PC-9 (cell line): ENCODE measurements at places on chromosomes 5 and 9. TPM values are rescaled to one million over a fixed set of nuclear protein-coding genes. Genes with fewer than 3 reads are reported as not detected.

The MEF2C gene
- total RNA-seq, result 1.6 and 2.5 TPM in 2 replicates

The SPRY4 gene
- total RNA-seq, result 6.9 and 11.0 TPM in 2 replicates

The CDO1 gene
- total RNA-seq, result not detected in 2 replicates

The SOX30 gene
- 0.11 TPM in 1 of 2 replicates, not detected in the other for total RNA-seq

The PRLR gene
- total RNA-seq, result not detected in 2 replicates

The PIP5K1B gene
- not detected in 2 replicates for total RNA-seq

- DNase-seq, result no peak
- no peaks in the 10 kb centered on the region for H3K27me3 ChIP-seq
- no peaks in the 10 kb centered on the region for H3K36me3 ChIP-seq
- no peak overlapping the region for H3K27ac ChIP-seq
- H3K4me3 ChIP-seq, result no peak overlapping the region
Measured at GRCh38 chr5:32961059-32961415, 249.9 kb downstream of the NPR3 start.

- no peak for DNase-seq
- H3K27ac ChIP-seq, result no peak overlapping the region
- H3K27me3 ChIP-seq, result no peaks in the 10 kb centered on the region
- no peaks in the 10 kb centered on the region for H3K36me3 ChIP-seq
Measured at GRCh38 chr5:132681983-132682382, 8.2 kb downstream of the IL4 start.

GRCh38 chr5:39208471-39208870, 10.9 kb downstream of the FYB1 start:
- no peak overlapping the region for H3K4me3 ChIP-seq
- no peaks in the 10 kb centered on the region for H3K36me3 ChIP-seq
- H3K27ac ChIP-seq, result no peak overlapping the region
- H3K4me1 ChIP-seq, result no peaks in the 10 kb centered on the region
- H3K27me3 ChIP-seq, result no peaks in the 10 kb centered on the region

DNA sequence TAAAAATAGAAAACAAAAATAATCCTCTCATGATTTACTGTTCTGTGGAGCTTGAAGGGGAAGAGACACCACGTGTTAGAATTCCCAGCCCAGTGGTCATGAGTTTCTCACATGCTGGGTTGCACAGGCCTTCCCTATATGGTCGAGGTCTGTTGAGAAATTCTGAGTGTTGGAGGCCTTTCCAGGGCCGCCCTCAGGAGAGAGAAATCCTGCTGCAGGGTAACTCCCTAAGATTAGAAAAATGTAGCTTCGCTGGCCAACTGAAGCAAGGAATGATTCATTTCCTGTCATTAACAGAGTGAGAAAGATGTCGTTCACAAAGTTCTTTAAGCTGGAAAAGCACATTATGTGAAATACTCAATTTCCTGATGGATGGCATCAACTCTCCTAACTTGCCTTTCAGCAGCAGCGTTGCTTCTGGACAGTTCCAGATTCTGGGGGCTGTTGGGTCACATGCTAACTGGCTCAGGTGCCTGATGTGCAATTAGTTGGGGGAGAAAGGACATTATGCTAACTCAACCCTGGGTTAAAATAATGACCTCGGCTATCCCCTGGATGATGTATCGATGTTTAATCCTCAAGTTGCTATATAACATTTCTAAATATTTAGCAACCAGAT, 104.8 kb upstream of the CD180 start:
- no peaks in the 10 kb centered on the region for H3K4me1 ChIP-seq
- H3K27me3 ChIP-seq, result no peaks in the 10 kb centered on the region
- DNase-seq, result peak; percentile 8
- H3K36me3 ChIP-seq, result no peaks in the 10 kb centered on the region
- H3K4me3 ChIP-seq, result no peak overlapping the region

GRCh38 chr5:3595006-3595961, at the start of gene IRX1:
Gene IRX1, plus strand, starts transcription at chr5:3595832. Its CDS starts 274 bp downstream, at chr5:3596106.
- H3K27me3 ChIP-seq, result peaks cover 15% of the 10 kb centered on the region
- no peaks in the 10 kb centered on the region for H3K36me3 ChIP-seq
- H3K4me3 ChIP-seq, result no peak within 1 kb of the TSS
- no peak within 1 kb of the TSS for H3K27ac ChIP-seq

GRCh38 chr9:123346026-123346425, 10.0 kb upstream of the CRB2 start:
- H3K27ac ChIP-seq, result no peak overlapping the region
- H3K27me3 ChIP-seq, result peaks cover 3% of the 10 kb centered on the region; the same call in 1 of the 2 replicates

DNA sequence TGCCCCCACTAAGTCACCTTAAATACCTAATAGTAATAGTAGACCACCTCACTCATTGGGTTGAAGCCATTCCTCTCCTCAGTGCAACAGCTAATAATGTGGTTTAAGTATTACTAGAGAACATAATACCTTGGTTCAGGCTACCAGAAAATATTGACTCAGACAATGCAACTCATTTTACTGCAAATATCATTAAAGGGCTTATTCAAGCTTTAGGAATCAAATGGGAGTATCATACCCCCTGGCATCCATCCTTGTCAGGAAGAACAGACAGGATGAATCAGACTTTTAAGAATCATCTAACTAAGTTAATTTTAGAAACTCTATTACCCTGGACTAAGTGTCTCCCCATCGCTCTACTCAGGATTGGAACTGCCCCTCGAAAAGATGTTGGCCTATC, 6.8 kb upstream of the RNF180 start:
- no peak for DNase-seq
- no peaks in the 10 kb centered on the region for H3K4me1 ChIP-seq
- no peaks in the 10 kb centered on the region for H3K36me3 ChIP-seq
- H3K4me3 ChIP-seq, result no peak overlapping the region

DNA sequence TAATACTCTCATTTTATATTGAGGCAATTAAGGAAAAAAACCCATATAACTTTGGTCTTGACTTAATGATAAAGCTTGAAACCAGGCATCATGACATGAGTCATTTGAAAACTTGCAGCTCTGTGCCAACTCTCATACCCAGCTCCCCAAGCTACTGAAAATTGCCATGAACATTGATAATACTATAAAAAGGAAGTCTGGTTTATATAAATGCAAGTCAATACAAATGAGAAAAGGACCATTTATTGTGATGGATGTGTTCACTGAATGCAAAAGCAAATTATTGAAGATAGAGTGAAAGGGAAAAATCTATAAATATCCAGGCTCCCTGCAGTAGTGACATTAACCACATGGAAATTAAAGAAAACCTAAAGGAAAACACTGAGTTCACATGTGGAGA, 116.3 kb downstream of the DEPDC1B start:
- no peaks in the 10 kb centered on the region for H3K36me3 ChIP-seq
- no peaks in the 10 kb centered on the region for H3K27me3 ChIP-seq
- no peak overlapping the region for H3K4me3 ChIP-seq
- H3K27ac ChIP-seq, result no peak overlapping the region

GRCh38 chr5:91361055-91361701, 21.9 kb downstream of the ARRDC3 start:
- DNase-seq, result no peak
- H3K27ac ChIP-seq, result no peak overlapping the region
- H3K4me1 ChIP-seq, result peaks cover 26% of the 10 kb centered on the region
- H3K4me3 ChIP-seq, result no peak overlapping the region
- no peaks in the 10 kb centered on the region for H3K27me3 ChIP-seq

GRCh38 chr5:9895302-9895645, 265.1 kb upstream of the TAS2R1 start:
- H3K27ac ChIP-seq, result no peak overlapping the region
- no peak for DNase-seq
- H3K36me3 ChIP-seq, result no peaks in the 10 kb centered on the region
- no peaks in the 10 kb centered on the region for H3K4me1 ChIP-seq
